Pulmonary artery endothelial cell (primary cell): ENCODE measurements at places on chromosomes 2 and 18.
A peak's percentile ranks its signal among the peaks of the same experiment; 100 is the strongest.

GRCh38 chr2:85755122-85756027 is 1.6 kb downstream of the ATOH8 start:
- DNase-seq, result no peak

DNA sequence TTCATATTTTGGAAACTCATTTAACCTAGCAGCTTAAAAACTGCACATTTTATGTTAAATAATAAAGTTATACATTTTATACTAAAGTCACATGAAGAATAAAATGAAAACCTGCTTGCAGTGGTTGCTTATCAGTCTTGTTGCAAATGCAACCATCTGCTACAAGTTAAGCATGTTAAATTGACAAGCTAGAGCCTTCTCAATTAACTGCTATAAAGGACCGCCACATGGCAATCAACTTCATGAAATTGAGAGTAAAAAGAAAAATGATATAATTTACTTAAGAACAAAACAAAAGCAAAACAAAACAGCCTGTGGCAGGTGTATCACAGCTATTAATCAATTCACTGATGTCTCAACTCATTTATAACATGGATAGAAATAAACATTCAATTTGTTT is 78.7 kb downstream of the RTTN start:
- DNase-seq, result no peak

DNA sequence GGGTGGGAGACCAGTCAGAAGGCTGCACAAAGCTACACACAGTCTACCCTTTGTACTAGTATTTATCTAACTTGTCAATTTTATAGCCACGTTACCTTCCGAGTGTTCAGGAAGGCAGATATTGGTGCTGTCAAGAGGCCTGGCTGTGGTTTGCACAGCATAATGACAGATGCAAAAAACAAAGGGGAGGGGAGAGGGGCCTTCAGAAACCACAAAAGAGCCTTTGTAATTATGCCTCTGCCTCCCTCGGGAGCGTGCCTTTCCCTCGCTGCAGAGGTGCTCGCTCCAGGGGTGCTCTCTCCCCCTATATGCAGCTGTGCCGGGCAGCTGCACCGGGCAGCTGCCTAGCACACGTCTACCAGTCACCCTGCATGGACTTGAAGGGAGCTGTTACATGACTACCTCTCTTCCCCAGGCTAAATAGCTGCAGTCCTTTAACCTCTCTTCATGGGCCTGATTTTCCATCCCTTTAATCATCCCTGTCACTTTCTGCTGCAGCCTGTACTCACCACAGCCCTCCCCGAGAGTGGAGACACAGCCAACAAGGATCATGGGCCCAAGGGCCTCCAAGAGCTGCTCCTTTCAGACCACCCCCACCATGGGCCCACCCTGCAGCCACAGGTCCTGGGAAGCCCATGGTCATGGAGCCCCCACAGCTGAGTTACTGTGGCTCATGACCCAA is 168.4 kb upstream of the PKDCC start:
- DNase-seq, result no peak

- no peak for DNase-seq
Measured at GRCh38 chr18:25349131-25349925, 2.6 kb downstream of the ZNF521 start.

- DNase-seq, result no peak
Measured at GRCh38 chr2:39435741-39436591, 1.1 kb downstream of the MAP4K3 start.

DNA sequence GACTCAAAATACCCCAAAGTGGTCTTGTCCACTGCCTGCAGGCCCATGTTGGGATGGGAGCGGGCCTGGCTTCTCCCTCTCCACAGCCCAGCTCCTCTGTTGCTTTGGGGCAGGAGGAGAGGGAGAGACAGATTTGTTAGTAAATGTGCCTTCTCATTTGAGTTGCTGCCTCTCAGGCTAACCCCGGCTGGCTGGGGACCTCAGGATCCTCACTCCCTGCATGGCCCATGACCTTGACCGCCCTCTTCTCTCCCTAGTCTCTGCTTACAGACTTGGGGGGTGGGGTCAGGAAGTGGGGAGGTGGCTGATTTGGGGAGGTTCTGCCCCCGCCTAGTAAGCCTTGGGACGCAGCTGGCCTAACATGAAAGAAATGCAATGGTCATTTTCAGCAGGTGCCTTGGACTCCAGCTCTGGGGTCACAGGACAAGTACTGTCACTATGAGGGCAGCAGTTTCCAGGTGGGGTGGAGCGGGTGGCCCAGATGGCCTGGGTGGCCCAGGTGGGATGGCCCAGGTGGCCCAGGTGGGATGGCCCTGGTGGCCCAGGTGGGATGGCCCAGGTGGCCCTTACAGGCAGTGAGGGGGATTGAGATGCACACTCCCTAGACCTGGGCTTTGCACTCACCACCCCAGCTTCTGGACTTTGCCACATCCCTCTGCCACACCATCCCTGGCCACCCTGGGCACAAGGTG is 24.1 kb downstream of the HJURP start:
- DNase-seq, result no peak

DNA sequence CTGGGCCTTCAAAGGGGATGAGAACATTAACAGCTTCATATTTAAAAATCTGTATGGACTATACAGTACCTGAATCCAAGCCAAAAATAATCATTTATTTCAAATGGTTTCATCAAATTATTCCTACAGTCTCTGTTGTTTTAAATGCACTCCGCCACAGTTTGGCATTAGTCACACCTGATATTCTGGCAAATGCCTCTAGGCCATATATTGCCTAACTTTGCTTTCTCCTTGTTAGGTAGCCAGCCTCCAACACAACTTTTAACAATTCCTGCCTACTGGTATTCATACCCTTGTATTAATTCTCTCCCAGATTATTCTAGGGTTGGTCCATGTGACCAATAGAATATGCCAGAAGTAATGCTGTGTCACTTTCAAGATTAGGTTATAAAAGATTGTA is 146.6 kb upstream of the FANCL start:
- DNase-seq, result no peak

DNA sequence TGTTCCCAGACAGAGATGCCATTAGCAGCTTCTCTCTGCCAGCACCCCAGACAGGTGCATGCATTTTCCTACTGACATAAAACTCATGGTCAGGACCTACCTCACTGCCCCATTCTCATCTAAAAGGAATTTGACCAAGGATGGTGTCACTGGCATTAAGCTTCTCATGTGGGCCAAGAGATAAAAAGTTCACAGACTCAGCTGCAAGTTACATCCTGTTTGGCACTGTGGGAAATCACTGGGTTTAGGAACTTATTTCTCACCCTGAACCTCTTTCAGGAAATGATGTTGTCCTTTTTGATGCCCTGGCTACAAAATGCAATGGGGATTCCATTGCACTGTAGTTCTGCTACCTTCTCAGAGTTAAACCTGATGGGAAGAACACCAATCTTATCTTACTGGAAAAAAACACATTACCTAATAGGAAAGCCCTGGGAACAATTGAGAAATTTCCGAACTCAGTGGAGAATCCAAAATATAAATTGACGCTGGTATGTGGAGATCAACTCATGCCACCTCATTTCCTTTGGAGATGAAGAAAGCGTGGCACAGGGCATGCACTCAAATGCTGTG is 252.1 kb upstream of the COPS8 start:
- peak; percentile 94 for DNase-seq

- no peak for DNase-seq
Measured at GRCh38 chr2:72994991-72995380, 76.5 kb downstream of the SFXN5 start.

DNA sequence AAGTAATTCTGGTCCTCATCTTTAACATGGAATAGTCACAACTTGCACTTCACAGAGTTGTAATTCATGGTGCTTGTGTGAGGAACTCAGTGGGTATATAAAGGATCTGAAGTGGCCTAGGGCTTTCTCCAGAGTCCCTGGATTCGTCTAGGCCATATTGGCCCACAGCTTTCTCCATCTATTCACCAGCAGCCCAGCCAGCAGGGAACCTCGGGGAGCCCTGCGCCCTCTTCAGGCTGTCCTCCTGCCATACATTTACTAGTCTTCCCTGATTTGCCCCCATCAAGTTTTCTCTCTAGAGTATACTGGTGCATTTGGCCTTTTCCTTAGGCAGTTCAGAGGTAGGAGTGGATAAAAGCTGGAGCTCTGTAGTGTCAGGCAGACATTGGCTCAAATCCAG is 278.3 kb downstream of the MYCN start:
- DNase-seq, result no peak

GRCh38 chr2:200944467-200945394 is 18.7 kb downstream of the ORC2 start:
- DNase-seq, result peak; percentile 60

DNA sequence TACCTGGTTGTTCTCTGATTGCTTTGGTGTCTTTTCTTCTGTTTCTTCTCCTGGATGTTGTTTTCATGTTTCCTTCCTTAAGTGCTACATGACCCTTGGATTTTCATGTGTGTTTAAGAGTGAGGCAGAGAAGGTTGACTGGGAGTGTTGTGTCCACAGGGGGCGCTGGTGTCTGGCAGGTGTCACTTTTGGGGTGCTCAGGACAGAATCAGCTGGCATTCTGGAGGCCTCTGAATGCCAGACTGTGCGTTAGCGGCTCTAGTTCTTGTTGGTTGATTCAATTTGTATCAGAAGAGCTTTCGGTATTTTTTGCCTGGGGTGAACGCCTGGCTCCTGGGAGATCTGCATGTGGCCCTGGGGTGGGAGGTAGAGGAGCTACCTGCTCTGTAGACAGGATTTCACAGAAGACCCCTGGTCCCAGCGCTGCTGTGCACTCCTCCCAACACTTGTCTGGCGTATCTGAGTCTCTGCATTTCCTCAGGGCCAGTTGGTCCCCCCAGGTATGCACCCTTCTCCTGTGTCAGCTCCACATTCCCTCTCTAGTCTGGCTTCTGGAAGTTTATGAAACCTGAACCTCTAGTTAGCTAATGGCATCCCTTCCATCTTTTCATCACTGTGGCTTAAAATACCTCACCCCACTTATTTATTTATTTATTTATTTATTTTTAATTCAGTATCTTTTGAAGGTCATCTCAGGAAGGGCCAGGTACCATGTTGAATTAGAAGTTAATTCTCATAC is 1.1 kb downstream of the GREB1 start:
- DNase-seq, result no peak

- no peak for DNase-seq
Measured at GRCh38 chr2:213475433-213475832, 191.2 kb downstream of the SPAG16 start.

DNA sequence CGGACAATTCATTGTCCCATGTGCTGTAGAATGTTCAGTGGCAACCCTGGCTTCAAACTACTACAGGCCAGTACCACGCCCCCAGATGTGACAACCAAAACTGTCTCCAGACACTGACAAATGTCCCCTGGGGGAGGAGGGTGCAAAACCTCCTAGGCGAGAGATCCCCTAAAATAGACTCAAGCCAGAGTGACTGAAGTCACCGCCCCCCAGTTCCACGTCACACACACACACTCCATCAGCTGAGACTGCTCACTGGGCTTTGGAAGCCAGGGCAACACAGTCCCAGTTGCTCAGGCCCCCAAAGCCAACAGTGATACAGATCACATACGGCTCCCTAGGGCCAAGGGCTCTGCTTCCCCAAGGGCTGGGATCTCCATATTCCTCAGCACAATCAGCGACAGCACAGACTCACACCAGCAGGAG is 19.1 kb downstream of the HDAC4 start:
- DNase-seq, result no peak

- no peak for DNase-seq
Measured at GRCh38 chr2:30346471-30347169, 100.4 kb upstream of the LCLAT1 start.

- DNase-seq, result no peak
Measured at GRCh38 chr18:5543036-5543680, 639 bp downstream of the EPB41L3 start.

GRCh38 chr18:13446610-13447461 is 228.3 kb downstream of the LDLRAD4 start:
- no peak for DNase-seq

GRCh38 chr2:226366920-226367319 is 432.7 kb downstream of the IRS1 start:
- DNase-seq, result no peak

- DNase-seq, result no peak
Measured at GRCh38 chr18:77022556-77022955, 110.0 kb downstream of the MBP start.

- DNase-seq, result no peak
Measured at GRCh38 chr2:95050385-95051300, 25.1 kb downstream of the MAL start.
